ENCODE measurements at places on chromosomes 1 and 21.

DNA sequence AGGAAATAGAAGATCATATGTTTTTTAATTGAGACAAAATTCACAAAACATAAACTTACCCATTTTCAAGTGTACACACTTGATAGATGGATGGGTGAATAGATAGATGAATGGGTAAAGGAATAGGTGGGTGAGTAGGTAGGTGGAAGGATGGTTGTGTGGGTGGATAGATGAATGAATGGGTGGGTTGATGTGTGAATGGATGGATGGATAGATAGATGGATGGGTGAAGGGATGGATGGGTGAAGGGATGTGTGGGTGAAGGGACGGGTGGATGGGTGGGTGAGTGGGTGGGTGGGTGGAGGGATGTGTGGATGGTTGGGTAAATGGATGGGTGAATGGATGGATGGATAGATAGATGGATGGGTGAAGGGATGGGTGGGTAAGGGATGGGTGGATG, 86.1 kb upstream of the KCND3 start:
- no peak for DNase-seq

DNA sequence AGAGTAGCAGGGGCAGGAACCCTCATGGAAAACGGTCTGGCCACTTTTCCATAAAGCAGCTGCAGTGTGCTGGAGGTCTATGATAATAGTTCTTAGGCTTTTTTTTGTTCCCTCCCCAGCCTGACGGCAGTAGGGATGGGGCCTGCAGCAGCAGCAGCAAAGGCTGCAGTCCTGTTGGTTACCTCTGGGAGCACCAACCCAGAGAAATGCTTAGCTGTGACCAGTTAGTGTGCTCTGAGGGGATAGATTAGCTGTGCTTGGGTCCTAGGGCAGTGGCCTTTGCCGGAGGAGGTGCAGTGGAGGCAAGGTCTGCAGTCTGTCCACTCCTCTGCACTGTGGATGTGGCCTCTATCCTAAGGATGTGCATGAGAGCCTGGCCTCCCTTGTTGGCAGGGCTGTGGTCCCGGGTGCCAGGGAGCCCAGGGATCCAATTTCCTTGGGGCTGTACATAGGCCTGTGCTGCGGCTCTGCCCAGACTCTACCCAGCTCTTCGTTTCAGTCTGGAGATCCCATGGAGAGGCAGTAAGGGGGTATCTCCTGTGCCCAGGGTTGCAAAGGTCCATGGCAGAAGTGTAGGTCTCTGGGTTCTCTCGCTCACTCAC, 322.7 kb downstream of the PTBP2 start:
- DNase-seq, result no peak

DNA sequence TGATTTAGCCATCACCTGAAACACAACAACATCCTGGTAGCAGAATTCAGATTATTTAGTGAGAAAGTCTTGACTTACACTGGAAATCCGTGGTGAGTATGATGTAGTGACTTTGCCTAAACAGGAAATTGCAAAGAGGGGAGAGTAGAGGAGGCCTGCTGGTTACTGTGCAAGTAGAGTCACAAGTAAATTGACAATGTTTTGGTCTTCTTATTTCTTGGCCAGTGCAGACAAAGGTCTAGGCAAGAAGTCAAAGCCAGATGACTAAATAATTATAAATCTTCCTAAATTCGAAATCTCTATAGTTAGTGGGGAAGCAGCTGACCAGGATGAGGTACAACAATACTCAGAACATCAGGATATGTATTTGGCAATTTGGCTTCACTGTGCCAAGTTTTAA, 159.5 kb upstream of the KCTD3 start:
- no peak for DNase-seq

GRCh38 chr1:17061892-17062291, 8.1 kb upstream of the SDHB start:
- DNase-seq, result no peak

- DNase-seq, result no peak
These were observed 23.8 kb downstream of the DNM3 start for GRCh38 chr1:171865106-171865505.

GRCh38 chr1:1272341-1273208, 1.1 kb downstream of the UBE2J2 start:
- peak; percentile 46 for DNase-seq

GRCh38 chr1:28144203-28145135, 32.0 kb downstream of the PTAFR start:
- DNase-seq, result no peak

DNA sequence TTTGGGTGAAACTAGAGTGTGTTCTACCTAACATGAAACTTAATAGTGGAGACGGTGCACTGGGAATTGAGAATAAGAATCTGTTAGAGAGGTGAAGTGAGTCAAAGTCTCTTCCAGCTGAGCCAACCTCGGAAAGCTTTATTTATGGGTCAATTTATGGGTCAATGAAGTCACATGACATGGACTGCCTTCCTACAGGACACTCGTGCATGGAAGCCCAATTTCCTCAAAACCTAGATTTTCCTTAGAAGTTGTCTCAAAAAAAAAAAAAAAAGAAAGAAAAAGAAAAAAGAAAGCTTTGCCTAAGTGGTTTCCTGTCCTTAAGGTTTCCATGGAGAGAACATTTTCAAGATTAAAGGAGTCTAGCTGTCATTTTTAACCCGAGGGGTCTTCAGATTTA, 26.7 kb downstream of the CACHD1 start:
- DNase-seq, result no peak

DNA sequence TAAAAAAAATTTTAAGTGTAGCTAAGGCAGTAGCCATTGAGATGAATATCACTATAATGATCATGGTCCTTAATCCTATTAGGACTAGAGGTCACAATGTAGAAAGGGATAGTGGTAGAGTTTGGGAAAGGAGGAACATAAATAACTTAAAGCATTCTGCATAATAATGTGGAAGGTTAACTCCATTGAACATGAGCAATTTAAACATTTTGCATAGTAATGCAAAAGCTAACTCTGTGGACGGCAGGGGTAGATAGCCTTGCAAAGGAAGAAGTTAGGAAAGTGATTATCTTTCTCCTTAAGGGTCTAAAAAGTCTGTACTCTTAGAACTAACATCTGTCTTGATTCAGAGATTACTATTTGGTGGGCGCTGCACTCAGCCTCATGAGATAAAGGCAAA, 39.0 kb upstream of the DENND1B start:
- no peak for DNase-seq

- peak; percentile 20 for DNase-seq
These were observed 3.4 kb upstream of the NVL start for GRCh38 chr1:224333309-224333926.

DNA sequence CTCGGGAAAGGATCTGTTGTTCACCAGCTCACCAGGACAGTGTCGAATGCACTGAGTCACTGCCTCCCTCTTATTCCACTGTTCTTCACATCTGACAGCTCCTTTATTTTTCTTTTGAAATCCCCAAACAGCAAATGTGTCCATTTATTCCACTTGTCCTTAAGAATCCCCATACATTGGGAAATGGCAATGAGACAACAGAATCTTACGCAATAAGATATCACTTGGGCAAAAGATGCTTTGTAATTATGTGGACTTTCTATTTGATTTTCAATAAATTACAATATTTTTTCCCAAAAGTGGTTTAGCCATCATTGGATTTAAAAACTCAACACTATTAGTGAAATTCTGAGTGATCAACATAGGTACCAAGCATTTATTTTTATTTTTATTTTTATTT, 3.7 kb downstream of the KRTAP20-2 start:
- DNase-seq, result no peak

DNA sequence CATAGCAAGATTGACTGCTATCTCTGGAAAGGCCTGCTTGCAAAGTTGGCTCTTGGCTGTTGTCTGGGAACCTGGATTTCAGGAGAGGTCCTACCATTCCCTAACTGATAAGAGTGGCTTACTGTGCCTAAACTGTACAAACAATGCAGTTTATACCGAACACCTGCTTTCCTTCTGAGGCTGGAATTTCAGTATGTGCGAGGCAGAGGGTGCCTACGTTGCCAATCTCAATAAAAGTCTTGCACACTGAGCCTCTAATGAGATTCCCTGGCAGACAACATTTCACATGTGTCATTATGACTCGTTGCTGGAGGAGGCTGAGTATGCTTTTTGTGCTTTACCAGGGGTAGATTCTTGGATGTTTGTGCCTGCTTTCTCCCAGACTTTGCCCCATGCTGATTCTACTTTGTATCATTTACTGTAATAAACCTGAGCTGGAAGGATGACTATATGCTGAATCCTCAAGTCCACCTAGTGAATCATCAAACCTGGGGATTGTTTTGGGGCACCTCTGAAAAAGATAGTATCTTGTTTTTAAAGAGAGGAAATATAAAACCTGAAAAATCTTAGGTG, 58.9 kb upstream of the GNG4 start:
- DNase-seq, result no peak

GRCh38 chr1:240232530-240232929, 140.8 kb downstream of the FMN2 start:
- no peak for DNase-seq

DNA sequence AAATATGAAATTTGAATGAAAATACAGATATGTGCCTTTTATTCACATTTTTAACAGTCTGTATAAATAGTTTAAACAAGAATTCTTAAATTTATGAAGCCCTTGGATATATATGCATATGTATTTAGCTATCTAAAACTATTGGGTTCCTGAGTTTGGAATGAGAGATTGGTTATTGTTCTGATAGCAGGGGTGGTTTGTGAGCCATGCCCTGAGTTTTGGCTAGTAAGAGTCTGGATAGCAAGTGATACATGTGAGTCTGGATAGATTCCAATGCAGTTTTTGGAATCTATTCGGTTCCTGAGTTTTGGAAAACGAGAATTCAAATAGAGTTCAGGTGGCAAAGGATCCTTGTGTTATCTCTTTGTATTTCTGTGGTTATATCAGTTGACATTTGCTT, 2.8 kb downstream of the MAN1A2 start:
- no peak for DNase-seq

DNA sequence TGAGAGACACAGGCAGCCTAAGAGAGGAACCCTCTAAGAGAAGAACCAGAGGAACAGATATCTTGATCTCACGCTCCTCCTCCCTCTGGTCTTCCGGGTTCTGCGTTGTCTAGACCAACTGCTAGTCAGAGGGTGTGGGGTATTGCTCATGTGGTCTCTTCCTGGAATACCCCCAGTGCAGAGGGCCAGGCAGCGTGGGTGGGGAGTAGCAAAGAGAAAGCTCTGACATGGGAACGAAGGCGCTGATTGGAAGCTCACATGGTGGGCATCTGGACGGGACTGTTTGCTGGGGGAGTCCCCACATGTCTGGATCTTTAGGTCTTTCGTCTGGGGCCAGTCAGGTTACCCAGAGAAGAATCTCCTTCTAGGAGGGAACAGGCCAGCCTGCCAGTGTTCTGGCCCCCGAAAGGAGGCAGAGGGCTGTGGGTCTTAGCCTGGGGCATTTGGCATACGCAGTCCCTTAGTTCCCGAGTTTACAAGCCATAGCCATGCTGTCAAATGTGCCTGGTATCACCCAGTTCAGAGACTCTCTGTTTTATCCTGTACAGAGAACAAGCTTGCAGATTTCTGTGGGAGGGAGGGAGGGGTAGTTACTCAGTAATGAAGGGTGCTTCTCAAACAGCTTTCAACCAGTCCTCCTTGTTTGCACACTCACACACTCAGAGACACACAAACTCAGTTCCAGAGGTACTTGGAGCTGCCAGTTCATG, 18.3 kb upstream of the IL6R start:
- no peak for DNase-seq

DNA sequence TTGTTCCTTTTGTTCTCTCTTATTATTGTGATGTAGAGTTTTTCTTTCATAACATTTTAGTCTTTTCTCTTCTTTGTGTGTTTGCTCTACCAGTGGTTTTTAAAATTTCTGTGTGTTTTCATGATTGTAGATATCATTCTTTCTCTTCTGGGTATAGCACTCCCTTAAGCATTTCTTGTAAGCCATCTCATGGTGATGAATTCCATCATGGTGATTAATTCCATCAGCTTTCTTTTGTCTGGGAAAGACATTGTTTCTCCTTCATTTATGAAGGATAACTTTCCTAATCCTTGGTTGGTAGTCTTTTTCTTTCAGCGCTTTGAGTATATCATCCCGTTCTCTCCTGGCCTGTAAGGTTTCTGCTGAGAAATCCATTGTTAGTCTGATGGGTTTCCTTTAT, 22.7 kb downstream of the CD55 start:
- DNase-seq, result no peak

GRCh38 chr21:33881689-33882440, 33.7 kb downstream of the ATP5PO start:
- no peak for DNase-seq

- no peak for DNase-seq
These were observed 19.1 kb downstream of the ZCCHC17 start for GRCh38 chr1:31315902-31316301.

DNA sequence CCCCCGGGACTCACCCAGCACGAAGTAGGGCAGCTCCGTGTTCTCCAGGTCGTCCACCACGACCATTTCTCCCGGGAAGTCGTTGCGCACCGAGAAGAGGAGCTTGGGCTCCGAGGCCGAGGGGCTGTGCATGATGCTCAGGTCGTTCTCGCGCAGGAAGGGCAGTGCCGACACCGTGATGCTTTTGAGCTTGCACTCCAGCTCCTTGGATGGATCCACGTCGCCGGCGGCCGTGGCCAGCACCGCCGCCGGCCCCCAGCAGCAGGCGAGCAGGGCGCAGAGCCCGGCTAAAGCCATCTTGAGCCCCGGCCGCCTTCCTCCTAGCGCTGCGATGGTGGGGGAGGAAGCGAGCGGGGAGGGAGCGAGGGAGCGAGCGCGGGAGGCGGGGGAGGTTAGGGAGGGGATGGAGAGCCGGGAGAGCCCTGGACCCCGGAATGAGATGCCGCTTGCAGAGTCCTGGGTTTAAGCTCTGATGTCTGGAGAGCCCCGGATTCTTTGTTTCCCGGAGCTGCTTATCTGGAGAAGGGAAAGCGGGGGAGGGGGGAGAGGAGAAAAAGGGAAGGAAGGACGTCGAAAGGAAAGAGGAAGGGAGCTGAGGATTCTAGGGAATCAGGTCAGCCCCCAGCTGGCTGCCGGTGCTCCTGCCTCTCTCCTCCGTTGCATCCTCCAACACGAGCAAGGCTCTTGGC, at the start of gene ASTN1:
Gene ASTN1 (minus strand): TSS at position 333 of the 689 bp plus-strand sequence. CDS start 36 bp downstream, at position 297.
- no peak for DNase-seq

- no peak for DNase-seq
These were observed 85.7 kb downstream of the ST6GALNAC3 start for GRCh38 chr1:76160225-76160624.

DNA sequence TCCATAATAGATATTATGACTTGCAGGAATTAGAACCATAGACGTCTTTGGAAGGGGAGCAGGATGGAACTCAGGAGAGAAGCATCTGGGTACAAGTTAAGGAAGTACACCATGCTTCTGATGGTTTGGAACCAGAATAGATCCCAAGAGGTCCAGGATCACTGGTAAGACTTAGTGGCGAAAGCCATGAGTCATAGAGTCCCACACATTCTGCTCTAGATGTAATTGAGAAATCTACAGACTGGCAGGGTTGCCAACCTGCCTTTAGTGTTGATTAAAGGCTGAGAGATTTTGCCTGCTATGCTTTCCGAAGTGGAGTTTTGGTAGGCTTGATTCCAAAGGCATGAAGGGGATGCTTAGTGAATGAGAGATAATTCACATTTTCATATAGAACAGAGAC, 57.1 kb upstream of the C1orf87 start:
- no peak for DNase-seq

DNA sequence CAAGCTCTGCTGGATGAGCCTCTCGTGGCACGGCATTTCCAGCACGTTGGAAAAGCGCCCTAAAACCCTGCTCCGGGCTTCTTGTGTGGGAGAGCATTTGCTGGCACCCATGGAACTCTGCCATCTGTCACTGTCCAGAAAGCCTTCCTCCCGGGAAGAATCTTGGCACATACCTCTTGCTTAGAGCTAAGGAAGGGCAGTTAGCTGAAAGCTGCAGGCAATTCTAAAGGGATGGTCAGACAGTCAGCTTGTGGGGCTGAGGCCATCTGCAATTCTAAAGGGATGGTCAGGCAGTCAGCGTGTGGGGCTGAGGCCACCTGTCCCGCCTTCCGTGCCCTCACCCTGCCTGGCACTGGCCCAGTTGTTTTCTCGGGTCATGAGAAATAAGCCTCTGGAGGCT, 139.0 kb upstream of the TMEM51 start:
- DNase-seq, result no peak

All from body of pancreas (tissue), 4 donors.